ENCODE measurements at places on chromosomes 2 and 18. TPM values are rescaled to one million over a fixed set of nuclear protein-coding genes. Genes with fewer than 3 reads are reported as not detected.

DNA sequence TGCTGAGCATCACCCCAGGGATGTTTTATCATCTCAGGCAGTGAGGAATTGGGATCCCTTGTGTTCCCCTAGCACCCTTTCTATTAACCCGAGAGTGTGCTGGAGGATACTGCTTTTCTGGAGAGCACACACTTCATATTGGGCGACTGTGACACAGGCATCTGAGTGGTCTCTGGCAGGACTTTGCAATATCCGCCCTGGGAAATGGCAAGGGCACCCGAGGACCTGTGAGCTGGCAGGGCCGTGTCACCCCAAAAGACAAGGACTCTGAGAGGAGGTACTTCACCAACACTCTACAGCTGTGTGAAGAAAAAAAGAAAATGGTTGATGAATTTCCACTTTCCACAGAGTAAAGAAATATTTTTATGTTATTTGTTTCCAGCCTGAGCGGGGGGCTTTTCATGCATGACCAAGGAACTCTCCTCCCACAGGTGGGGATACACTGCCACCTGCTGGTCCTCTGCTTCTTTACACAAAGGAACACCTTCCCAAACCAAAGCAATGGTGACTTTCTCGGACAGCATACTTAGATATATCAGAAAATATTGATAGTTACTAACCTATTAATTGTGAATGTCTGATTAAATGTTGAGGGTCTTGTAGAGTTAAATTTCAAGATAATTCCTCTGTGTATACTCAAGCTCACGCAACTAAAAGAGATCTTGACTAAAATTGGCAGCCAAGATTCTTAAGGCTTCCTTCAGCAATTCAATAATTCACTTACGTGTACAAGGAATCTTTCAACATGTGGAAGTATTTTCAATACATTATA is 45.9 kb upstream of the REG3G start:
- DNase-seq: no peak

GRCh38 chr2:17479875-17480274 is 38.4 kb downstream of the RAD51AP2 start:
- no peak for DNase-seq

DNA sequence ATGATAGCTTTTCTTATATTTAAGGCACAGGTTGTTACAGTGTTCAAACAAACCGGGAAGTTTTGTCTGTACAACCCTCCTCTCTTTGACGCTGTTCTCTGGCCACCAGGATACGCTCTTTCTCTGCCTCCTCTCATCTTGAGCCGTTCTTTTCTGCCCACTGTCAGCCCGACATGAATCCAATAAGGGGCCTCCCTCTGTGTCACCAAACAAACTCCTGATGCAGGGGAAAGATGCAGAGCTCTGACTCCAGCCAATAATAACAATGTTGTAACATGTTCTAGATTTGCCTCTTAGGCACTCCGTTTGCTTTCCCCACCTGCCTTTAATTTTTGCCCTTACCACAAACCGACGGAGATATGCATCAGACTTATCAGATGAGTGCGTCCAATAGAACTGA is 449.3 kb downstream of the SLC4A3 start:
- DNase-seq: no peak

DNA sequence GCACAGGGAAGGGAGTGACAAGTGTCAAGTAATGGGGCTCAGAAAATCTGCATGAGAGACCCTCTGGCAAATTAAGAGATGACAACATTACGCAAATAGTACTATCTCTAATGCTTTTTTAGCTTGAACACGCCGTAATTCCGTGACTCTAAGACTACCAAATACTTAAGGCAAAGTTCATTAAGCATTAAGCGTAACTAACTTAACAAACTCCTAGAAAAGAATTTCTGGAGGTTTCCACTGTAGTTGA is 1.2 kb downstream of the APOB start:
- DNase-seq: no peak

The FHOD3 gene
- total RNA-seq: 4.0 TPM

The GAD1 gene
- total RNA-seq: not detected

Data from mucosa of descending colon (tissue), 3 donors.